ENCODE measurements at places on chromosomes 3 and 15. TPM values are rescaled to one million over a fixed set of nuclear protein-coding genes. Genes with fewer than 3 reads are reported as not detected.

The MKRN2OS gene
- 0.47 TPM for total RNA-seq

The CHRFAM7A gene
- total RNA-seq = 19.9 TPM

The TICRR gene
- total RNA-seq = 0.55 TPM

The ZNF148 gene
- 27.2 TPM for total RNA-seq

The SOX14 gene
- not detected for total RNA-seq

DNA sequence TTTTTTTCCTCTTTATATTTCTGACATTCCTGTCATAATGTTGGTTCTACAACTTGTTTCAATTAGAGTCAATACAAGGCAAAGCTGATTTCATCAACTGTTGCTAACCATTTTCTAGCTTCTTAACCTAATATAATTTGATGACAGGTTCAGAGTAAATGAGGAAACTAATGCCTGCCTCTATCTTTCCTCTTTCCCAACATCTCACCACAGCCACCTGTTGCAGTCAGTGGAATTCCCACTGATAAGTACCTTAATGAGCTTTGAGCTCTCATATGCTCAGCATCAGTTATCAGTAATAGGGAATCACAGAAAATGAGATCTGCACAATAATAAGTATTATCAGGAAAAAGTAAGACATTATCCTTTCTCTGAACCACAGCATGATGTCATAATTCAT lies 241.9 kb downstream of the MEIS2 start:
- H3K4me1 ChIP-seq = no peaks in the 10 kb centered on the region
- DNase-seq = no peak
- H3K27me3 ChIP-seq = no peaks in the 10 kb centered on the region
- no peaks in the 10 kb centered on the region for H3K36me3 ChIP-seq
- no peak overlapping the region for H3K4me3 ChIP-seq

DNA sequence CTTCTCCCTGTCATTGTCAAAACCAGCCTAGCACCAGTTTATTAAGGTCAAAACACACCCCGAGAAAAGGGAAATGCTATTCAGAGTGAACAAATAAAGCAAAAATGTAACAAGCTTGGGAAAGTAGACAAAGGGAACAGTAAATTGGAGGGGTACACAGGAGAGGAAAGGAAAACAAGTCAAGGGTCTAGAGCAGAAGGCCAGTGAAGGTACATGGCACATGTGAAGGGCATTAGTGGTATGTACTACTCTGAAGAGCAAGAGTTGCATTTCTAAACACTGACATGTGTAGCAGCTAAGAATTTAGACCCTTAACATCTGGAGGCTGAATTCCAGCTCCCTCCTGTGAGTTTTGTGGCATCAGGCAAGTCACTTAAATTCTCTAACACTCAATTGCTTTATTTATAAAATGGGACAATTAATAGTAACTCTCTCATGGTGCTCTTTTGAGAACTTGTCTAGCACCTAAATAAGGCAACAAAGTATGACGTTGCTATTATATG lies 244.3 kb upstream of the ADAMTS9 start:
- H3K36me3 ChIP-seq = no peaks in the 10 kb centered on the region
- no peak overlapping the region for H3K4me3 ChIP-seq
- no peaks in the 10 kb centered on the region for H3K27me3 ChIP-seq

DNA sequence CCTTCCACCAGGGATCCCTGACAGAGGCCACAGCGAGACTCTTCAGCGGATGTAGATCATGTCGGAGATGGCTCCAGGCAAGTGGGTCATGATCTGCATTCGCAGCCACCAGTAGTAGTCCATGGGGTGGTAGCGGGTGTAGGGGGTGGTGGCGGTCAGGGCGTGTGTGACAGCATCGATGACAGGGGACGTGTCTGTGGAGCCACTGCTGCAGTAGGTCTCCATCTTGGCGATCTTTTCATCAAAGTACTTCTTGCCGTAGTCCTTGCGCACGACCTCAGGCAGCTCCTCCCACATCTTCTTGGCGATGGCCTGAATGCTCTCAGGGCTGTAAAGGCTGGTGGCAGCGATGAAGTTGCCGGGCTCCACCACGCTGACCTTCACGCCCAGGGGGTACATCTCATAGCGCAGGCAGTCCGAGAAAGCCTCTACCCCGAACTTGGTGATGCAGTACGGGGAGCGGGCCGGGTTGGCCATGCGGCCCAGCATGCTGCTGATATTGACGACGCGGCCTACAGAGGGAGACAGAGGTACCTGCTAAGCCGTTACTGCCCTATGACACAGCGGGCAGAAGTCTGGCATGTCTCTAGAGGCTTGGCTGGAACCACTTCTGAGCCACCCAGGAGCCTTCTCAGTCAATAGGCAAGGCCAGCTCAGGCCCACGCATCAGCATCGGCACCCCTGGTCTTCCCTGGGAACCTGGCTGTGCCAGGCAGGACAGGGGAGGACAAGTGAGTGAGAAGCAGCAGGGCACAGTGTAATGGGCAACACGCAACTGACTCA lies 43.7 kb downstream of the BDH1 start:
- H3K27me3 ChIP-seq = no peaks in the 10 kb centered on the region
- DNase-seq = no peak
- H3K4me3 ChIP-seq = no peak overlapping the region

DNA sequence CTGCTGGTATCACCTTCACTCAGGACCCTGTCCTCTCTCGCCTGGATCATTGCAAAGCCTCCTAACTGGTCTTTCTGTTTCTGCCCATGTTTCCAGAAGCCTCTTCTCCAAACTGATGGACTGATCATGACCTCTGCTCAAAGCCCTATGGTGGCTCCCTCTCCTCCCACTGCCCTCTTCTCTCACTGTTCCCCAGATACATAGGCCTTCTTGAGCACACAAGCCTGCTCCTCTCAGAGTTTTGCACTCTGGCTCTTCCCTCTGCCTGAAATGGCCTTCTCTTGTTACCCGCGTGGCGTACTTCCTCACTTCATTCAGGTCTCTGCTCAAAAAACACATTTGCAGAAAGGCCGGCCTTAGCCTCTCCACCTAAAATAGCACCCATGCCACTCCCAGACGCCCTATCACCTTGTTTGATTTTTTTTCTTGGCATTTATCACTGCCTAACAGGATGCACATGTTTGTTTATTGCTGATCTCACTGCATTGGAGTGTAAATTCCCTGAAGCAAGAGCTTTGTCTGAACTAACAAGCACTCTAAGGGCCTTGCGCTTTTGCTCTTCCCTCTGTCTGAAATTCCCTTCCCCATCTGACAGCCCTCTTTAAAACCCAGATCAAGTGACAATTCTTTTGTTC lies 1.4 kb upstream of the ETFA start:
- no peaks in the 10 kb centered on the region for H3K27me3 ChIP-seq
- no peaks in the 10 kb centered on the region for H3K36me3 ChIP-seq
- no peak for DNase-seq
- peaks cover 16% of the 10 kb centered on the region for H3K4me1 ChIP-seq
- H3K4me3 ChIP-seq = no peak overlapping the region

GRCh38 chr3:140129768-140130284 lies 194.8 kb downstream of the CLSTN2 start:
- no peak for DNase-seq
- H3K27ac ChIP-seq = no peak overlapping the region
- no peaks in the 10 kb centered on the region for H3K27me3 ChIP-seq

DNA sequence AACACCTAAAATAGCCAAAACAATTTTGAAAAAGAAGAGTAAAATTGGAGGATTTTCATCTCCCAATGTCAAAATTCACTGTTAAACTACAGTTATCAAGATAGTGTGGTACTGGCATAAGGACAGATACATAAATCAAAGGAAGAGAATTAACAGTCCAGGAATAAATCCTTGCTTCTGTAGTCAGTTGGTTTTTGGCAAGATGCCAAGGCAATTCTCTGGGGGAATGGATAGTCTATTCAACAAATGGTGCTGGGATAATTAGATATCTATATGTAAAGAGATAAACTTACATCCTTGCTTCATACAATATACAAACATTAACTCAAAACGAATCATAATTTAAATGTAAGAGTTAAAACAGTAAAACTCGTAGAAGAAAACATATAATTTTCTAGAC lies 57.9 kb upstream of the SELENOK start:
- H3K27me3 ChIP-seq = no peaks in the 10 kb centered on the region
- H3K36me3 ChIP-seq = no peaks in the 10 kb centered on the region
- H3K4me1 ChIP-seq = no peaks in the 10 kb centered on the region
- DNase-seq = no peak
- H3K4me3 ChIP-seq = no peak overlapping the region
- no peak overlapping the region for H3K27ac ChIP-seq

- H3K27ac ChIP-seq = no peak overlapping the region
- no peaks in the 10 kb centered on the region for H3K36me3 ChIP-seq
- peak; percentile 70 for DNase-seq
- no peaks in the 10 kb centered on the region for H3K27me3 ChIP-seq
- no peaks in the 10 kb centered on the region for H3K4me1 ChIP-seq
- no peak overlapping the region for H3K4me3 ChIP-seq
Measured at GRCh38 chr3:196169836-196170240, 41.4 kb downstream of the ZDHHC19 start.

DNA sequence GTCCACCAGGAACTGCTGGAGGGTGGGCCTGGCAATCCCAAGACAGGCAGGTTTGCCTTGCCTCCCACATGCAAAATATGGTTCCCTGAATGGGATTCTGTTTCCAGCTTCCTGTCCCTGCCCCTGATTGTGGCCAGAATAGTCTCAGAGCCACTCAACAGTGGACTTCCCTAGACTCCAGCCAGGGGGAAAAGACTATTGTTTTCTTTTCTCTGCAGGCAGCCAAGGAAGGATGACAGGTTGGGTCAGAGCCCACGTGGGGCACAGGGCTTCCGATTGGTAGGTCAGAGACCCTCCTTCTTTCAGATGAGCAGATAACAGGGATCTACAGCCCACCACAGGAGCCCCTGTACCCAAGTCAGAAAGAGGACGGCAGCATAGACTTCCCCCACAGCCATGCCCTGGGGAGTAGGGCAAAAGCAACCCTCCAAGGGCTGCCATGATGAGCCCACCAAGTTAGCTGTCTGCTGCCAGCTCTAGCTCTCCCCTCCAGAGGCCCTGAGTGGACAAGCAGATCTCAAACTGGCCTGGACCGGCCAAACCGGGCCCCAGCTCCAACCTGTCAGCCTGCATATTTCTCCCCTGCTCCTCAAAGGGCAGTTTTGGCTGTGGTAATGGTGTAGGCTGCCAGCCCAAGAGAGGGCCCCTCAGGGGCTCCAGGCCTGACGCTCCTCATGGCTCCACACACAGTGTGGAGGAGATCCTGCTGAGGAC lies 6.4 kb downstream of the TLR9 start:
- H3K4me3 ChIP-seq = no peak overlapping the region
- peak; percentile 41 for DNase-seq
- peaks cover 52% of the 10 kb centered on the region for H3K4me1 ChIP-seq
- peak overlapping the region; percentile 75 for H3K27ac ChIP-seq
- no peaks in the 10 kb centered on the region for H3K27me3 ChIP-seq

- H3K4me1 ChIP-seq = peaks cover 16% of the 10 kb centered on the region
- no peak for DNase-seq
- peak overlapping the region; percentile 1 for H3K27ac ChIP-seq
- no peaks in the 10 kb centered on the region for H3K27me3 ChIP-seq
- H3K36me3 ChIP-seq = no peaks in the 10 kb centered on the region
- H3K4me3 ChIP-seq = no peak overlapping the region
Measured at GRCh38 chr3:38153221-38153620, 12.1 kb upstream of the OXSR1 start.

DNA sequence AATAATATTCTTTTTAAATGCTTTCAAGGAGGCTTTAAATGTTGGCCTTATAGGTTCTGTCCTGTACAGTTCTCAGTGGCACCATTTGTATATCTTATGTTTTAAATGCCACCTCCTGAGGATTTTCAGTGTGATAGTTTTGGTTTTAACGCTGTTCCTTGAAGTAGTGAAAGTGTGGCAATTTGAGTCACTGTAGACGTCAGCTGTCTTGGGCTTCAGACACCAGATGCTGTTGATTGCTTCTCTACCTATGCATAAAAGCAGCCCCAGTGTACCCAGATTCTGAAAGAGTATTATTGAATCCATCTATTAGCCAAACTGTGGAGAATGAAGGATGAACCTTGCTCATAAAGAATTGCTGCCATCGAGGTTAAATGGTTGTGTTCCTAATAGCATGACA lies 316.8 kb upstream of the GBE1 start:
- H3K36me3 ChIP-seq = no peaks in the 10 kb centered on the region
- DNase-seq = no peak
- H3K27me3 ChIP-seq = no peaks in the 10 kb centered on the region
- H3K4me3 ChIP-seq = no peak overlapping the region
- no peak overlapping the region for H3K27ac ChIP-seq

DNA sequence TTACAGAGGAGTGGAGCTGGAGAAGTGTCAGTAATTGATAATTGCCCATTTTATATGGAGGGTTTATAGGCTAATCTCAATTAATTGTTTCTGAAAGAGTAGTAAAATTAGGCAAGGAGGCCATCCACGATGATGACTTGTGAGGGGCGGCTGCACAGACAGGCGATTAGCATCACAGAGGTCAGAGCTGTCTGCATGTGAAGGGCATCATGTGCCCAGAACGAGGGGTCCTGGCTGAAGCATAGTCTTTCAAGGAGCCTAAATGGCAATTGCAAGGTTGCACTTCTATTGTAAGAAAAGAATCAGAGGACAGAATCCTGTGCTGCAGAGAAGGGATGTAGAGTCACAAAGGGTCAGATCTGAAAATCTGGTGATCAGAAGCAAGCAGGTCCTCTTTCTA lies 196.6 kb downstream of the EBLN2 start:
- H3K27me3 ChIP-seq = no peaks in the 10 kb centered on the region
- no peak overlapping the region for H3K27ac ChIP-seq
- H3K4me1 ChIP-seq = no peaks in the 10 kb centered on the region
- H3K36me3 ChIP-seq = no peaks in the 10 kb centered on the region
- H3K4me3 ChIP-seq = no peak overlapping the region

- H3K27ac ChIP-seq = peak overlapping the region; percentile 100
- H3K4me3 ChIP-seq = peak overlapping the region; percentile 52
- H3K4me1 ChIP-seq = peaks cover 29% of the 10 kb centered on the region
Measured at GRCh38 chr15:82810061-82810889, 847 bp downstream of the WHAMM start.

DNA sequence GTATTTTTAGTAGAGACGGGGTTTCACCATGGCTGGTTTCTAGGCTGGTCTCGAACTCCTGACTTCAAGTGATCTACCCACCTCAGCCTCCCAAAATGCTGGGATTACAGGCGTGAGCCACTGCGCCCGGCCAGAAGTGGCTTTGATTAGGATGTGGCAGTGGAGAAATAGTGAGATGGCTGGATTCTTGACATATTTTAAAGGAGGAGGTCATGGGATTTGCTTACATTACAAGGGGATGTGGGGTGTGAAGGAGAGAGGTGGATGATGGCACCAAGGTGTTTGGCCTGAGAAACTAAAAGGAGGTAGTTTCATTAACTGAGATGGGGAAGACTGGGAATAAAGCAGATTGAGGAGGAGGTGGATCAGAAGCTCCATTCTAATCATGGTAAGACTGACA lies 15.0 kb upstream of the LTF start:
- no peaks in the 10 kb centered on the region for H3K36me3 ChIP-seq
- peaks cover 3% of the 10 kb centered on the region for H3K4me1 ChIP-seq
- no peaks in the 10 kb centered on the region for H3K27me3 ChIP-seq
- no peak overlapping the region for H3K27ac ChIP-seq

DNA sequence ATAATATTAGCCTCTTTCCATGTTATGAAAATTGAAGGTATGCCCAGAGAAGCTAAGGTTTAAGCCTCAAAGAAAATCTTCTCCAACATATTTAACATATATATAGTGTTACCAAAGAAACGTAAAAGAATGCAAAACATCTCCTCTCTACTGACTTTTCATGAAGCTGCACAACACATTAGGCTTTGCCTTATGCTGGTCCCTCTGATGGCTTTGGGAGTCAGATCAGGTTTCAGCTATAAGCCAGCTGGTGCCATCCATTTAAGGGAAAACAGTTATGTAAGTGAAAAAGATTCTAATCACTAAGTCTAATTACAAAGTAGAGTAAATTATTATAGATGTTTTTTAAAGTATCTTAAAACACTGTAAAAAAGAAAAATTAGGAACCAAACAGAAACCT lies 410.5 kb downstream of the LSAMP start:
- H3K4me3 ChIP-seq = no peak overlapping the region
- H3K27me3 ChIP-seq = no peaks in the 10 kb centered on the region
- no peak overlapping the region for H3K27ac ChIP-seq

Measured in upper lobe of left lung (tissue), 6 donors.